ENCODE measurements at places on chromosomes 12 and 14.

- no peak for DNase-seq
Observed at GRCh38 chr14:56884617-56885016, 74.3 kb upstream of the OTX2 start.

- DNase-seq = no peak
Observed at GRCh38 chr12:58416236-58416635, 474.9 kb downstream of the ATP23 start.

DNA sequence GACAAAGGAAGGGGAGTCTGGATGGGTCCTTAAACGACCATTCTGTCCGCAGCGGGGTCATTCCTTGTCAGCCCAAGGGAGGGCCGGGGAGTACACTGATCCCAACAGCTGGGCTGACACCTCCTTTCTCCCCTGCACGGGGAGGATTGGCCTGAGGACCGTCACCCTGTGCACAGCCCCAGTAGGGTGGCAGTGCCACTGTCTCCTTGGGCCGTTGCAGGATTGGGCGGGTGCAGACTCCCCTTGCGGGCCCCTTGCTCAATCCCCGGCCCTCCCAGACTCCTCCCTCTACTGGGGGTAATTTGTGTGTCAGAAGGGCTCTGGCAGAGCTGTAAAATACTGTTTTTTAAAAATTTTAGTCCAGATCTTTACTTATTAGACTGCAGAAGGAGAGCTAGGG, 12.6 kb upstream of the AMN start:
- no peak for DNase-seq

DNA sequence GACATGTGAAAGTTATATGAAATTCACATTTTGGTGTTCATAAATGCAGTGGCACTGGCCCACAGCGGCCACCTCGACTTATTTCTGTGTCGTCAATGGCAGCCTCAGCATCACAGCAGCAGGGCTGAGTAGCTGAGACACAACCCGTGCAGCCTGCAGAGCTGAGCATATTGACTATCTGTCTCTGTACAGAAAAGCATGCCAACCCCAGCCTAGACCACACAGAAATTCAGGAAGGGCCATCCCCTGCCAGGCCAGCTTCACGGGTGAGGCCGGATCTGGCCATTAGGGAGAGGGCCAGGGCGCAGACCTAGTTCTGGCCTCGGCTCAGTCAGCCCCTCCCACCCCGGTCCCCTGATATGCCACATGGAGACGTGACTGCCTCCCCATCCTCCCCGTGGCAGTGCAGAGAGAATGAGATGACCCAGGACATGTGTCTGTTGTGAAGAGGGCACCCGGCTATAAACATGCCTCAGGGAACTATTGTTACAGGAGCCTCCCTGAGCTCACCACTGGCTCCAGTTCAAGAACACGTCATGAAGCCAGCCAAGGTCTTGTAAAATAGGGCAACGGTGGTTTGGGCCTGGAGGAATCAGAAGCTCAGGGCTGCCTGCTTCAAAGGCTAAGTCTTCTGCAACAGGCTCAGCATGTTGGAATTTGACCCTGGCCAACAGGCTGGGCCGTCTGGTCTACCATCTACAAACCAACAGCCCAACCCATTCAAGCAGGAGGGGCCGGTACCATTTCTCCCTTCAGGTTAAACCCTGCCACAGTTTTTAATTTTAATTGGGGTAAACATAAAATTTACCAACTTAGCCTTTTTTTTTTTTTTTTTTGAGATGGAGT, 25.5 kb downstream of the SCARB1 start:
- DNase-seq = no peak

DNA sequence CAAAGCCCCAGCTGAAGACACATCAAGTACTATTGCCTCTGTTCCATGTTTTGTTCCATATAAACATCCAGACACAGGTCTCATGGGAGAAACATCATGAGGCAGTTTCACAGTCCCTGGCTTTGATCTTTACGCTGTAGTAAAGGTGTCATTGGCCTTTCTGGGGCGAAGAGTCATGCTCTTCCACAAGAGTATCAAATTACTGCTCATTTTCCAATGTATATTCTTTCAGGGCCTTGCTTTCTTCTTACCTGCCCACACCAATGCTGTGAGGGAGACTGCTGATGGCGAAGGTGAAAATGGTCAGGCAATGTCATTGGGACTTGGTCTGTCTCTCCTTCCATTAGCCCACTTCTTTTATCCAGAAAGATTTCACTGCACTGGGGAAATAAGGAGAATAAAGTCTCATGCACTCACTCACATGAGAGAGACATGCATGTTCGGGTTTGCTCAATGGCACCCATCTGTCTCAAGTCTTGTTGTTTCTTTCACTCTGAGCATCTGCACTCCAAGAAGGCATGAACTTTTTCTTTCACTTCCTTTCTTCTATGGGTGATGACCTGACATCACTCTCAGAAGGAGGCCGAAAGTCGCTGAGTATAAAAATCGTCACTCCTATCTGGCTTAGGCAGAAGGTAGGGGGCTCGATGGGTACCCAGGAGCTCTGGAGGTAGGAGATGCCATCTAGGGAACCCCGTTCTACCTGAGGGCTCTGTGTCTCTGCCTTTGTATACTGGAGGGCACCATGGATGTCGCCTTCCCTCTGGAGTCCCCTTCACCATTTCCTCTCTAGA, 1.3 kb upstream of the JDP2 start:
- no peak for DNase-seq

- peak; percentile 10 for DNase-seq
Observed at GRCh38 chr12:115916910-115917668, 360.4 kb downstream of the MED13L start.

DNA sequence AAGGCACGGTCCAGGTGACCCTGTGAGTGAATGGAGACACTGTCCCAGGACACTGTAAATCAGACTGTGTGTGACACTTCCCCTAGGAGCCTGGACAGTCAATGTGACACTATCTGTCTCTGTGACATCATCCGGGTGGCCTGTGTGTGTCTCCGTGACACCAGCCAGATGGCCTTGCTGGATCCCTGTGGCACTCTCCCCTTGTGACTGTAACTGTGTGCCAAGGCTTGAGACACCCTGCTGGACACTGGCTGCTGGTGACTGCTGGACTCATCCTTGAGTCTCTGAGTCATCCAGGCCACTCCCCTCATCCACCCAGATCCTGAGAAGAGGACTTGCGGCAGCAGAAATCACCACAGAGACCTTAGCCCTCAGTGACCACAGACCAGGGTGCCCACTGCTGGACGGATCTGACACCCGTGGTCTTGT, 51.6 kb downstream of the MVK start:
- no peak for DNase-seq

GRCh38 chr12:10623131-10623530, 9.7 kb upstream of the MAGOHB start:
- DNase-seq = no peak

- DNase-seq = no peak
Observed at GRCh38 chr14:74977901-74978385, 22.5 kb upstream of the PGF start.

DNA sequence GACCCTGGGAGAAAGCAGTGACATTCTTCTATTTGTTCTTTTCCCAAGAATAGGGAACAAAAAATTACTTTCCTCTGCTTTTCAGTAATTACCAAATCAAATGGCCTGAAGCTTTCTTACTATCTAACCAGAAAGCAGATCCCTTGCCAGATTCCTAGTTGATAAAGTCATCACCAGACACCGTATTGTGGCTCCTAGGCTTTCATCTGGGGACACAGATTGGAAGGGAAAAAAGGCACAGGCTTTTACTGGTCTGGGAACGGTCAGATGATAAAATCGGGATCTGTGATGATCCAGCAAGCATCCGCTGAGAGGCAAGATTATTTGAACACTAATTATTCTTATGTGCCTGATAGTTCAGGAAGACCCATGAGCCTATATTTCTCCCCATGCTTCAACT, 79.1 kb upstream of the BCL2L14 start:
- DNase-seq = no peak

- no peak for DNase-seq
Observed at GRCh38 chr12:55908726-55909512, 18.8 kb downstream of the PYM1 start.

- no peak for DNase-seq
Observed at GRCh38 chr12:118237052-118237665, 101.2 kb downstream of the PEBP1 start.

- DNase-seq = no peak
Observed at GRCh38 chr14:73863209-73863608, 11.6 kb downstream of the PTGR2 start.

DNA sequence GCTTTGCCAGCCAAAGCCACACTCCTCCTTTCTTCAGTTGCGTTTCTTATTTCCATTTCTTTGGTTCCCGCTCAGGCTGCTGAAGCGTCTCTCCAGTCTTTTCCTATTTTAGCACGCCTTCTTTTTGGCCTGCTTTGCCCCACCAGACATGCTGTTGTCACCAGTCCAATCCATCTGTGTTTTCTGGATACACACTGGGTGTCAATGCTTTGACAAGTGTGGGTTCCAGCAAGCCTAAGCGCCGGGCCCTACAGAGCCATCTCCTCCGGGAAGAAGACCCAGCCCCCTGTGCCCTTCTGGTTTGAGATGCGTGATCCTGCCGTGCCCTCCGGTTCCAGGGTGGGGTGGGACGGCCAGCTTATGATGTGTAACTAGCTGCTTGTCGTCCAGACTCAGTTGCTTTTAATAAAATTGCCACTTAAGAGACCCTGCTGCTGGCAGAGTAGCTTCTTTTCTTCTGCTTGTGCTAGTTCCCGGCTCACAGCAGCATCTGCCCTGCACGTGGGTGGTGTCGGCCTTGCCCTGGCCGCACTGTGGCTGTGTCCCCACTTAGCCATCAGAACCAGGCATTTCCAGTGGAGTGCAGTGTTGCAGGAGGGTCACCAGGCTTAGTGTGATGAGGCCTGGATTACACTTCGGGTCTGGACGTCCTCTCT, 29.7 kb downstream of the EML1 start:
- no peak for DNase-seq

GRCh38 chr14:93109572-93110481, 5.9 kb downstream of the ITPK1 start:
- DNase-seq = no peak

DNA sequence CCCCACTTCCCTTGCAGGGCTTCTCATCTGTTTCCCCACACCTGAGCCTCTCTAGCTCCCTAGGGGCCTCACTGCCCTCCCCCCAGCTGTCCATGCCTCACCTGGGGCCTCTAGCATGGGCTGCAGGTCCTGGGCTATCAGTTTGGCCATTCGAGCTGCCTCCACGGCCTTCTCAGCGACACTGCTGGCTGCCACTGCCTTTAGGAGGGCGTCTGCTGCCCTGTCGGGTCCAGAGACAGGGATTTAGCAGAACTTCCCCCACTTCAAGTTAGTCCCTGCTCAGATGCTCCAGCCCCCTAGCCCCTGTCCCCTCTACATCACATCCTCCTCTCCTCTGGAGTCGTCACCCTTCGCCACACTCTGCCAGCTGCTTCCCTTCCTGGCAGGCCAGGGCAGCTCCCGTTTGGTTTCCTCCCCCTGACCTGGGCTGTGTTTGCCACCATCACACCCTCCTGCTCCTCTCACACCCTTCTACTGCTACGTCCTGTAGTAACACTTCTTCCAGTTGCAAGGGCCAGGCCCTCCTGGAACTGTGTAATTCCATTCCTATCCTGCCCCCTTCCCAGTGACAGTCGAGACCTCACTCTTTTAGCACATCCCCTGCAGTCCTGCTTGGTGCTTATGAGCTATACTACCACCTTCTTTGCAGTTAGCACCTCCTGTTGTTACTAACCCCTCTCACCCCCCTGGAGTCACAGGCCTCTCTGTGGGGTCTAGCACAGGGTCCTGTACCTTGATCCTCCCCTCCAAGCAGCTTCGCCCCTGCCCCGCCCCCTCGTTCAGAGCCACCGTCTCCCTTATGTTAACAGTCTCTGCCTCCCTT, 4.3 kb upstream of the AP1G2 start:
- no peak for DNase-seq

GRCh38 chr12:71719647-71720370, 33.9 kb downstream of the TMEM19 start:
- DNase-seq = no peak

DNA sequence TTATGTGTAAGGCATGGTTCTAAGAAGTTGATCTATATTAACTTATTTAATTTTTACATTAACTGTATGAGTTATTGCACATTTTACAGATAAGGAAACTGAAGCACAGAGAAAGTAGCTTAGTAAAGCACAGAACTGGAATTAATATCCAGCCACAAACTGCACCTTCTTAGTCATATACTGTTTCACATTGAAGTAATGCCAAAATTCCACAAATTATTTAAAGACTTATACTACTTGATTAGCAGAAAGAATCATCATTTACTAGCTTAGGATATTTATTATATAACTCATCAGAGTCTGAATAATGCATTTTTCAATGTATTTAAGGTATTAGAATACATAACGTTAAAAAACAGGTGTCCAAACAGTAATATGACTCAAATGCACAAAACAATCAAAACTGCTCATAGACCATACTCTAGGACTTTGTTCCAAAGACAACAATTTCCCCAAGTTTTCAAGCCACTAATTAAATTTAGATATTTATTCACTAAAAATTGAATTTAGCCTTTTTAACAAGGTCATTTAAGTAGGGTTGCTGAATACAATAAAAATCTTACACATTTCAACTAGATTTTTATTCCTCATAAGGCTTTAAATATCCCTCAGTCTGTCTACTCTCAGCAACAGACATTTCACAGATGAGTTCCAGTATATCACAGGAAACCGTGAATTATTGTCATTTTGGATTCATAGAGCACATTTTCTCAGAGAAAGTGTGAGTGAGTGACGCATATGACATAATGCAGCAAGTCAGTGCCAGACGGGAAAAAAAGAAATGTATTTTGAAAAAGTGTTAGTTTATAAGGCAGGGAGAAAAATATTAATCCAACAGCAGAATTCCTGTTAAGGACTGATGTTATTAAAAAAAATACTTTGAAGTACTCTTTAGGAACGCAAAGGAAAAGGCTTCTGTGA, 782.5 kb downstream of the TMTC2 start:
- DNase-seq = no peak

GRCh38 chr14:73797543-73798265, 53.9 kb upstream of the PTGR2 start:
- no peak for DNase-seq

DNA sequence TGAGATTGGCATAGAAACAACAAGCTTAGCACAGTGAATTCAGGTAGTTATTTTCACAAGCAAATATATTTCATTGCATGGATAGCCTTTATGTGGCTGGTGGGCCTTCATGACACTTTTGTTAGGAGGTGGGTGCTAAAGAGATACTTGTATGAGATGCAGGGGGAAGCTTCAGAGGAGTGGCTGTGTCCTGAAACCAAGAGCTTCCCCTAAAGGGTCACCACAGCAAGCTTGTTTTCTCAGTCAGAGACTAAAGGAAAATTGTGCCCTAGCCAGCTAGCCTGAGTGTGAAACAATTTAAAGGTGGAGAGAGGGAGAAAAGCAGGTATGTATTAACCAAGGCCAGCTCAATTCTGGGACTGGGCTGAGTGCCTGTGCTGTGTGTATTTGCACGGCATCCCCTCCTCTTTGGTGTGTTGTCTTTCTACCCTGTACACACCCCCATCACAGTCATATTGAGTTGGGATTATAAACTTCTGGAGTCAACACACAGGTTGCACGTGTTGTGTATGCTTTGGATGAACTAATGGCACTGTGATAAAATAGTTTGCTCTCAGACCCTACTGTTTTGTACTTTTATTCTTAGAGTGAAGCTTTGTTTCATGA, 79.2 kb downstream of the RASSF8 start:
- DNase-seq = no peak

- no peak for DNase-seq
Observed at GRCh38 chr12:15714256-15714655, 74.9 kb downstream of the EPS8 start.
